ENCODE measurements at places on chromosomes 16 and 17.

GRCh38 chr17:1498233-1498632 lies 5.7 kb upstream of the MYO1C start:
- DNase-seq: no peak

DNA sequence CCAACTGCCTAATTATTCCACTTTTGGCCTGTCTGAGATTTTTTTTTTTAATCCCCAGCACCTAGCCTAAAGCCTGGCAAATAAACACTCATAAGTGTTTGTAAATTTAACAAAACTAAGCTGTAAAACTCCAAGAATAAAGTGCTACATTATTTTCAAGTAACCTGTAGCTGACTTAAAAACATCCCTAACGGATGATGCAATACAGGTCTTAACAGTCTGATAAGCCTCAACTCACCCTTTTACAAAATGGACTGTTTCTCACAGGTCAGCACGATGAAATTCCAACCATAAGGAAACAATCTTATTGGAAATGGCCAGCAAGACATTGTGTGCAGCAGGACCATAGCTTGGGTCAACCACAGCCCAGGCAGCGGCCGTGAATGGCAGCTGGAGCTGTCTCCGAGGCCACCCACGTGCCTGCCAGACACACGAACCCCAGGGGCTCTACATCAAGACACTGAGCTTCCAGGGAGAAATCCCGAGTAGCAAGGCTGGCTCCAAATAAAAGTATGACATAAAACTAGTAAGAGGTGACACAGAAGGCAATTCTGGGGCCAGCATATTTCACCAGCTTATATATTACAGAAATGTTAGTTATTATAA lies 58.9 kb downstream of the NDEL1 start:
- DNase-seq: no peak

GRCh38 chr17:50675627-50676026 lies 32.1 kb downstream of the ANKRD40 start:
- DNase-seq: no peak

- no peak for DNase-seq
Measured at GRCh38 chr16:88700636-88701482, 5.3 kb downstream of the RNF166 start.

GRCh38 chr16:57255686-57256415 lies 10.8 kb downstream of the ARL2BP start:
- DNase-seq: no peak

GRCh38 chr17:38544175-38544838 lies 61.4 kb downstream of the SRCIN1 start:
- no peak for DNase-seq

All from HEK293T (cell line).